ENCODE measurements at places on chromosomes 4 and X.

GRCh38 chr4:184288451-184289178, 70.9 kb upstream of the ENPP6 start:
- no peak for DNase-seq

- no peak for DNase-seq
These were observed 1.0 kb downstream of the ZDHHC9 start for GRCh38 chrX:129842510-129843208.

- no peak for DNase-seq
These were observed 51.3 kb upstream of the TMPRSS11F start for GRCh38 chr4:68180849-68181526.

DNA sequence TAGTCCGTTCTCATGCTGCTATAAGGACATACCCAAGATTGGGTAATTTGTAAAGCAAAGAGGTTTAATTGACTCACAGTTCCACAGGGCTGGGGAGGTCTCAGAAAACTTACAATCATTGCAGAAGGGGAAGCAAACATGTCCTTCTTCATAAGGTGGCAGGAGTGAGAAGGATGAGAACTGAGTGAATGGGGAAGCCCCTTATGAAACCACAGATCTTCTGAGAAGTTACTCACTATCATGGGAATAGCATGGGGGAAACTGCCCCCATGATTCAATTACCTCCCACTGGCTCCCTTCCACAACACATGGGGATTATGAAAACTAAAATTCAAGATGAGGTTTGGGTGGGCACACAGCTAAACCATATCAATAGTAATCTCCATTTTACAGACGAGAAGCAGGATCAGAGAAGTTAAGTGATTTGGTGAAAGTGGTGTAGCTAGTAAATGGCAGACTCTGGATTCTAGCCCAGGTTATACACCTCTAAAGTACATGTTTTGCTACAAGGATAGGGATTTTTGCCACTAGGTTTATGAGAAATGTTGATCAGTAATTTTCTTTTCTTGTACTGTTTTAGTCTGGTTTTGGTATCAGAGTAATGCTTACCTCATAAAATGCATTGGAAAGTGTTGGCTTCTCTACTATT, 47.3 kb upstream of the C1GALT1C1 start:
- DNase-seq: no peak

DNA sequence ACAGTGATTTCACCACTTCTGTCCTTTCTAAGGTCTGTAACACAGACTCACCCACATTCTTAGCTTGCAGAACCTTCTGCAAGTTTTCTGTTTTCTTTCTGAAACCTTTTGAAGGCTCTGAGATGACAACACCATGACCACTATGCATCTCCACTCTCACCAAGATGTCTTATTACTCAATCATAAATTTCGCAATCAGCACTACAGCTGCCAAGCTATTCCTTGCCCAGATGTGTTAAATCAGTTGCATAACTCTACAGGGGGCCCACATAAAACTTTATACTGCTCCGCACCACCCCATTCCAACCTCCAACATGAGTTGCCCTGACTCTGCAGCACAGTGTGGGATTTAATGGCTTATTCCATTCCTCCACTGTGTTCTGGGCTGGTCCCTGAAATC, 229.9 kb downstream of the COL25A1 start:
- no peak for DNase-seq

DNA sequence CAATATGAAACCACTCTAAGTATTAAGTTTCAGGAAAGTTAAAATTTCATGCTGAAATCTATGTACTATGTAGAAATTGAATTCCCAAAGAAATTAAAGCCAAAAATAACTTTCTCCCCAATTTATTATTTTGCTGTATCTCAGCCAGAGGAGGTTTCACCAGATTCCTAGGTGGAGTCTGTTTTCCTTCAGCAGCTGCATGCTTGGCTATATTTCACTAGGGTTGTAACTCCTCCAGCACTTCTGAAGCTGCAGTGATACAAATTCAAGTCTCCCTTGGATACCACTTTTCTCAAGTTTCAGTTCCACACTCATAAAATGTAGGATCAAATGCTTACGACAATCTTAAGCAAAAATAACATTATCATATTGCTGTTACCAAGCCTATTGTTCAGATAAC, 41.2 kb upstream of the ZC4H2 start:
- DNase-seq: no peak

DNA sequence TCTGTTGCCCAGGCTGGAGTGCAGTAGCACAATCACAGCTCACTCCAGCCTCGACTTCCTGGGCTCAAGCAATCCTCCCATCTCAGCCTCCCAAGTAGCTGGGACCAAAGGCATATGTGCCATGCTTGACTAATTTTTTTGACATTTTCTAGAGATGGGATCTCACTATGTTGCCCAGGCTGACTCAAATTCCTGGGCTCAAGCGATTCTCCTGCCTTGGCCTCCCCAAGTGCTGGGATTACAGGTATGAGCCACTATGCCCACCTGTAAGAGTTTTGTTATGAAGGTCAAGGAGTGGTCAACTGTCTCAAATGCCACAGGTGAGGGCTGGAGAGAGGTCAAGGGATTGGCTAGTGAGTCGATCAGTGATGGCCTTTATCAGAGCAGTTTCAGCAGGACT, 32.5 kb downstream of the TMEM150C start:
- no peak for DNase-seq

DNA sequence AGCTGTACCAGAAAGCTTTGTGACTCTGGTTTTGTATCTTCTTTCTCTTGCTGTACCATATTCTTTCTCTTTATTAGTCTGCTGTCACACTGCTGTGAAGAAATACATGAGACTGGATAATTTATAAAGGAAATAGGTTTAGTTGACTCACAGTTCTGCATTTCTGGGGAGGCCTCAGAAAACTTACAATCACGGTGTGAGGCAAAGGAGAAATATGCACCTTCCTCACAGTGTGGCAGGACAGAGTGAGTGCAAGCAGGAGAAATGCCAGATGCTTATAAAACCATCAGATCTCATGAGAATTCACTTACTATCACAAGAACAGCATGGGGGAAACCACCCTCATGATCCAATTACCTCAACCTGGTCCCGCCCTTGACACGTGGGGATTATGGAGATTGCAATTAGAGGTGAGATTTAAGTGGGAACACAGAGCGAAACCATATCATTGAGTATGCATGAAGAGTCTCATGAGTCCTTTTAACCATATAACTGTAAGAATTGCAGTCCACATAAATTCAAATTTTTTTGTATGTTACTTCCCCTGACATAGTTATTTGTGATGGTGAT, 67.4 kb upstream of the INPP4B start:
- no peak for DNase-seq

- DNase-seq: no peak
These were observed 6.8 kb downstream of the GABRA3 start for GRCh38 chrX:152444338-152444737.

DNA sequence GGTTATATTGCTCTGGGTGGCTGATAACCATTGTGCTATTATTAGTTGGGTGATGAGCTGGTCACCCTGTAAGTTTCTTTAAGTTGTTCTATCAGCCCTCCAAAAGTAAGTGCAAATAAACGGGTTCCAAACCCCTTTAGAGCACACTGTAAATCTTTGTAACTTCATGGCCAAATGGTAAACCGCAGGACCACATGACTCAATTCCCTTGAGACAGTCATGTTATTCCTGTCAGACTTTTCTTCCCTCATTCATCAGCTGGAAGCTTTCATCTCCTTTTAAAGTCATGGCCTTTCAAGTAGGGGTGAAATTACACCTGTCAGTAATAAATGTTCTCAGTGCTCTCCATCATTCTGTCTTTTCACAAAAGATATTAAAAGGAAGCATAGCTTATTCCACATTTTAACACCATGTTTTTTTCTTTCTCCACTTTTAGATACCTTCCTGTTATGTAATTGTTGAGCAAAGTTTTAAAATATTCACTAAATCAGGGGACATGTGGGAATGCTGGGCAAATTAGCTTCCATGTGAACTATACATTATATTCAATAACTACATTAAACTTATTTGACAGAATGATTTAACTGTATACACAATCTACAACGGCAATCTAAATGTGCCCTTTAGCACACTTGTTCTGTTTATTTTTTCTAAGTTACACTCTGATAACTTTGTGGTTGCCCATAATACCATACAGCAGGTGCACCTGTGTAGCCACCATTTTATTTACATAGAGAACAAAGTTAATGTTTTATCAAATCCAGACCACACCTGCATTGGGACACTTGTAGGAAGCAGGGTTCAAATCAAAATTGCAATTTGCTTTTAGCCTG, 275.5 kb downstream of the CFAP299 start:
- DNase-seq: no peak

DNA sequence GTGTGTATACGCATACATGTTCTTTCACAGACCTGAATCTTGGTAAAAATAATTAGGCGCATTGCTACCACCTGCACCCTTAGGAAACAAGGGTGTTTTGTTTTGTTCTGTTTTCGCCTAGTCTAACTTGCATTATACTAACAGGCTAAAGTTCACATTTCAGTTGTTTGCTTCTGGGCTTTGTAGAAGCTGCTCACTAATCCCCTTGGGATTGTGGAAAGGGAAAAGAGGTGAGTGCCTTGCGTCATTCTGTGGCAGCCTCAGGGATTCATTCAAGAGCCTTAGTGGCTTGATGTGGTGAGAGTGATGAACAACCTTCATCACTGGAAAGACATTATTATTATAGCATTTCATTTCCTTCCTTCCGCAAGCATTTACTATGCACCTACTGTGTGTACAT, 331.1 kb downstream of the ADGRL3 start:
- DNase-seq: no peak

GRCh38 chrX:130330706-130331105, 9.0 kb upstream of the SLC25A14 start:
- DNase-seq: peak; percentile 1

GRCh38 chrX:96453139-96453538, 231.5 kb upstream of the DIAPH2 start:
- no peak for DNase-seq

DNA sequence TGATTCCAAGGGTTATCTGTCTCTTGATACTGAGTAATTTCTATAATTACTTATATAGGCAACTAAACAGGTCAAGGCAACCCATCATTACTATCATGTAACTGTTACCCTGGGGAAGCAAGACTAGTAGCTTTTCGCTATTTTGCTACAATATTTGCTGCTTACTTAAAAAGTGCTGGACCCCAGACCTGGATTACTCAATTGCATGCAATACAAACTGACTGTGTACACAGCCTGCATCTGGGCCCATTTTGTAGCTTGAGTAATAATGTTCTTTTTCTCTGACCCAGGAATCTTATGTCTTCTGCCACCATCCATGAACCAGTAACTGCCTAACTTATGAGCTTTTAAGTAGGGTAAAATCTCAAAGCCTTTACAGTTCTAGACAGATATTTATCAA, 53.4 kb downstream of the CNOT6L start:
- no peak for DNase-seq

- no peak for DNase-seq
These were observed 859.2 kb upstream of the PRKX start for GRCh38 chrX:4572691-4573090.

- no peak for DNase-seq
These were observed 25.1 kb upstream of the APLN start for GRCh38 chrX:129679901-129680300.

- no peak for DNase-seq
These were observed 20.3 kb downstream of the MEPE start for GRCh38 chr4:87853108-87853507.

DNA sequence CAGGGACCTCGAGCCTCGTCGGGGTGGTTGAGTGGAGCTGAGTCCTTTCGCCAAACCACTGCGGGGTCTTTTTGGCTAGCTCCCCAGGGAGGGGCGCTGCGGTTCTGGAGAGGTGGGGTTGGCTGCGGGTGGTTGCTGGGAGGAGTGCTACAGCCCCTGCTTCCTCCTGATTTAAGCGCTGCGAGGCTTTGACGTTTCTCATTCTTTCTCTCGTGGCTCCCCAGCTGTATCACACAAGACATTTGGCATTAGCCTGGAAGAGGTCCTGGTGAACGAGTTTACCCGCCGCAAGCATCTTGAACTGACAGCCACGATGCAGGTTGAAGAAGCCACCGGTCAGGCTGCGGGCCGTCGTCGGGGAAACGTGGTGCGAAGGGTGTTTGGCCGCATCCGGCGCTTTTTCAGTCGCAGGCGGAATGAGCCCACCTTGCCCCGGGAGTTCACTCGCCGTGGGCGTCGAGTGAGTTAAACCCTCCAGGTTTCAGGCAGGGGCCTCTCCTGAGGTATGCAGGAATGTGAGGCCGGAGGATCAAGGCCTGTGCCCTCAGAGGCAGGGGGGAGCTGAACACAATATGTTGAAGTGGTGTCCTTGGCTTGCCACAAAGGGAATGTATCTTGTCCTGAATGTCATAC, 25.5 kb downstream of the ARHGAP36 start:
- DNase-seq: no peak

GRCh38 chr4:81237791-81238190, 22.8 kb upstream of the PRKG2 start:
- DNase-seq: no peak

DNA sequence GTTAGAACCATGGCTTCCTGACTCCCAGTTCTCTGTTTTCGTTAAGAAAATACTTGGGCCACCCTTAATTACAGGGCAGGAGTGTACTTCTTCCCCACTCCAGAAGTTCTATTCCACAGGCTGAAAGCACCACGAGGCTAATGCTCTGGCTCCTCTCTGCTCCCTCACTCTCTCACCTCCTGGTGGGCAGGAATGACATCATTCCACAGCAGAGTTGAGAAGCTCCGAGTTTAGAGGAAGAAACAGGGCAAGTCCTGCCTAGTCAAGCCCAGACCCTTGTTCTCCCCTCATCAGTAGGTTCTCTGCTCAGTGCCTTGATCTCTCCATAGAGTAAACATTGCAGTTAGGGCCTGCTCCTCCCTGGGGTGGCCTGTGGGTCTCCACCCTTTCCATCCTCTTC, 343.8 kb upstream of the CLNK start:
- DNase-seq: no peak

DNA sequence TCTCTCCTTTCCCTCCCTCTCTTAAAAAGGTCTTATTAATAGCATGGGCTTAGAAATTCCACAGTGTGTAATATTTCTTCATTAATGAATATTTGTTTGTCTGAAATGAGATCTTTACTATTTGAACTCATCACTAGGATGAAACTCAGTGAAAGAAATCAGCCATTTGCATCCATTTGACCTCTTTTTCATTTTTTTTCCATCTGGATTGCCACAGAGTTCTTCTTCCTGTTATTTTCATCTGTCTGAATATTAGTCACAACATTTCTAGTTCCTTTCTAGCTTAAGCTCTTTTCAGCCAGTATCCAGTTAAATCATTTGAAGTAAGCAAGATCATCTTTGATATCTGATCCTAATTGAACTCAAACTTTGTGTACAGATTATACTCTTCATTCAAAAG, 69.2 kb upstream of the PLS3 start:
- DNase-seq: no peak

GRCh38 chr4:80409809-80410208, 74.3 kb downstream of the CFAP299 start:
- no peak for DNase-seq

DNA sequence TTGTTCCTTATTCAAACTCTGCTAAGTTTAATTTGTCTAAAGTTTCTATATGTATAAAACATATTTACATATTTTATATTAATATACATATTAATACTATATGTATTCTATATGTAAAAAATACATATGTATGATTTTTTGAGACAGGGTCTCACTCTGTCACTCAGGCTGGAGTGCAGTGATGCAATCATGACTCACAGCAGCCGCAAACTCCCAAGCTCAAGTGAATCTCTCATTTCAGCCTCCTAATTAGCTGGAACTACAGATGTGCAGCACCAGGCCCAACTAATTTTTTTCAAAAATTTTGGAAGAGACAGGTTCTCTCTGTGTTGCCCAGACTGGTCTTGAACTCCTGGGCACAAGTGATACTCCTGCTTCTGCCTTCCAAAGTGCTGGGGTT, 684.9 kb downstream of the TRAM1L1 start:
- DNase-seq: no peak
